ENCODE measurements at places on chromosomes 13 and 19.

- DNase-seq = no peak
Observed at GRCh38 chr19:18218159-18218558, 8.1 kb downstream of the PDE4C start.

GRCh38 chr19:15438124-15438496 is 11.6 kb downstream of the WIZ start:
- no peak for DNase-seq

DNA sequence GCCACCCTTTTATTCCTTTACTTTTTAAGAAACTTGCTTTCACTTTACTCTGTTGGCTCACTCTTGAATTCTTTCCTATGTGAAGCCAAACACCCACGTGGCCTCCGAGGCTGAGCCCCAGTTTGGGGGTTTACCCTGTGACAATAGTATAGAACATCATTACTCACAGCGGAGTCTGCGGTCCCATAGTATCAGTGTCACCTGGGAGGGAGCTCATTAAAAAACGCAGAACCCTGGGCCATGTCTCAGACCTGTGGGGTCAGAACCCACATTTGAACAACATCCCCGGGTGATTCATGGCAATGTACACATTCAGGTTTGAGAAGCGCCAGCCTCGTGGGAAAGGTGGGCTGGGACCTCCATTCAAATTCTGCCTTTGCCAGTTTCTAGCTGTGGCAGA is 36.0 kb upstream of the UBL3 start:
- DNase-seq = no peak

GRCh38 chr19:39423258-39424086 is 11.0 kb downstream of the PLEKHG2 start:
- no peak for DNase-seq

DNA sequence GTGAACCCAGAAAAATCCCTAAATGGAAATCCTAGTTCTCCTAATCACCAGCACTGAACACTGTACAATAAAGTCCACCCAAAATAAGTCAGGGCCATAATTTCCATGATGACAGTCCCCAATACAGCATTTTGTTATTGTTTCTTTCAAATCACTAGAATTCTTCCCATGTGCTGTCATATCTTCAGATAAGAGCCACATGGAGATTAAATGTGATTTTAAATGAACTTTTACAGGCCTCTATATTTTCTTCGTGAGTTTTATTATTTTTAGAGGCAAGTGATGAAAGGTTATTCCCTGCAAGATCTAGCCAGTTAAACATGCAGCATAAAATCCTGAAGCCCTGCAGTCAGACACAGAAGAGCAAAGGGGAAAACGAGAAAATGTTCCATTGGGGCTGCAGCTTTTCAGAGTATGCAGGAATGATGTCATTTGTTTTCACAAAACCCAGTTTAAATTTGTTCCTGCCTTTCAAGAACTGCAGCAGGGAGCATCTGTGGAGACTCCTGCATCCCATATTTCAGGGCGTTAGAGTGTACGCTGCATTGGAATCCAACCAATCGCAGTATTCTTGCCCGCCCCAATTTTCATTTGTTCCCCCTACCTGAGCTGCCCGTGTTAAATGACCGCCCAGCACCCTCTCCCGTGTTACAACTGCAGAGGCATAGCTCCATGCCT is 167.2 kb upstream of the KLF12 start:
- DNase-seq = no peak

DNA sequence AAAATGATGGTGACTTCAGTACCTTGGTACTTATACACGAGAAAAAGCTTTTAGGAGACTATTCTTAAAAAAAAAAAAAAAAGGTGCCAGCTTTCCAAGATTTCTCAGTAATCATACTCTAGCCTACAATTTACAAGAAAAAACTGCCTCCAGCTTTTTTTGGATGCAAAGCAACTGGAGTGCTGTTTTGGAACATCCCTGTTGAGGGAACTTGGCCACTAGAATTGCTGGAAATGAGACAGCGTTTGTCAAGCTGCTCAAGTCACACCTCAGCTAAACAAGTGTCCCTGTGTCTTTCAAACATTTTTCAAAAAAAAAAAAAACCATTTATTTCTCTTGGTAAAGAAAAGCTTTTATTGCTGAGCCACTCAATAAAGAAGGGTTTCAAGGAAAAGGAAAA is 413.1 kb upstream of the ARGLU1 start:
- DNase-seq = no peak

- no peak for DNase-seq
Observed at GRCh38 chr13:41767801-41768200, 193.1 kb downstream of the VWA8 start.

GRCh38 chr13:97878431-97879375 is 74.8 kb upstream of the IPO5 start:
- no peak for DNase-seq

DNA sequence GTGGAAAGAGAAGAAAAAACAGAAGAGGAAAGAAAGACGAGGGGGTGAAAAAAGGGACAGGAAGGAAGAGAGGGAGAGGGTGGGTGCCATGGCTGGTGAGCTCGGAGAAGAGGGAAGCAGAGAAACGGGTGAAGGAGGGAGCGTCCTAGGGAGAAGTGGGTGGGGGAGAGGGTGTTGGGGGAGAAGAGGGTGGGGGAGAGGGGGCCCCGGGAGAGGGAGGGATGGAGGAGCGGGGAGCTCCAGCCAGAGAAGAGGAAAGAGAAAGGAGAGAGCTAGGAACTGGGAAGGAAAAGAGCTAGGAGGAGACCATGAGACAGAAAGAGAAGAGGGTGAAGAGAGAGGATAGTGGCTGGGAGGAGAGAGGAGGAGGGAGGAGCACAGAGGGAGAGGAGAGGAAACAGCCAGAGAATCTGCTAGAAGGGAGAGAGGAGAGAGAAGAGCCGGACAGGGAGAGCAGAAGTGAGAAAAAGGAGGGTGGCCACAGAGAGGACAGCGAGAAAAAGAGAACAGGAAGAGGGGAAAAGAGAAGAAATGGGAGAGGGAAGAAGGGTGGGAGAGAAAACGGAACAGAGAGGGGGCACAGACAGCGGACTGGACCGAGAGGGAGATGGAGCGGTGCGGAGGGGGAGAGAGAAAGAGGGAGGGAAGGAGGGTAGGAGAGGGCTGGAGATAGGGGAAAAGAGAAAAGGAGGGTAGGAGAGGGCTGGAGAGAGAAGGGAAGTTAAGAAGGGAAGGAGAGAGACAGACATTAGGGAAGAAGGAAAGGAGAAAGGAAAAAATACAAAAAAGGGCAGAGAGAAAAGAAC is 11.9 kb upstream of the GARIN5A start:
- DNase-seq = no peak

- no peak for DNase-seq
Observed at GRCh38 chr13:76499891-76500290, 386.3 kb downstream of the KCTD12 start.

GRCh38 chr13:81987677-81988357 is 1646.9 kb upstream of the SPRY2 start:
- DNase-seq = no peak

GRCh38 chr13:99323488-99323887 is 16.3 kb upstream of the GPR183 start:
- no peak for DNase-seq

DNA sequence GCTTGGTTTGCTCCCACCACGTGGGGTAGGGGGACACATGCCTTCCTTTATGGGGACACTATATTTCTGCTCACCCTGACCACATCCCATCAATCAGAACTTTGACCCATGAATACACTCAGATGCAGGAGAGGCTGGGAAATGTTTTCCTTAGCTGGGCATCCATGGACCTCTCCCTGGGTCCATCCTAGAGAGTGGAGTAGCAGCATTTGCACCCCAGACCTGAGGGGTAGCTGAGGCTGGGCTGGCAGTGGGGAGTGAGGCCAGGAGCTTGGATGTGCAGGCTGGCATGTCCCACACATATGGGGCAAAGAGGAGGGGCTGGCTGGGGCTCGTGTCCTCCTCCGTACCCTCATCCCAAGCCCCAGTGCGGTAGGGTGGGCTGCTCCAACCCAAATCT is 152.8 kb downstream of the TM9SF2 start:
- no peak for DNase-seq

DNA sequence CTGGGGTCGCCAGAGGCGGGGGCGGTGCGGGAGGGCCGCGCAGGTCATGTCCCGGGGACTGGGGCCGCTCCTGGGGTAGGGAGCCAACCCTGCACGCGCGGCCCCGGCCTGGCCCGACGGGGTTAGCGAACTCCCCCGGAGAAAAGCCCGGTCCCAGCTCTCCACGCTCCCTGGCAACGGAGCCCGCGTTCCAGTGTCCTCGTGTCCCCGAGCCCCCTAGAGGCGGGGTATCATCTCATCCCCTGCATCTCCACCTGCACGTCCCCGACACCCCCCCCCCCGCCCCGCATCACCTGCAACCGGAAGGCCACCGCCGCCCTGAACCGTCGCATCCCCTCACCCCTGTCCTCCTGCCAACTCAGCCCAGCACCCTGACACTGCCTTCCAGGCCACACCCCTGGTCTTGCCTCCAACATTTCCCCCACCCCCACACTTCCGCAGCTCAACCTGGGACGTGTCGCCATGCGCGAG is 2.7 kb downstream of the WDR88 start:
- peak; percentile 41 for DNase-seq

GRCh38 chr19:40165362-40165937 is 25.8 kb upstream of the MAP3K10 start:
- peak; percentile 44 for DNase-seq

GRCh38 chr13:112072534-112073244 is 5.7 kb downstream of the SOX1 start:
- no peak for DNase-seq

GRCh38 chr19:45539459-45539858 is 32.2 kb downstream of the VASP start:
- DNase-seq = no peak

DNA sequence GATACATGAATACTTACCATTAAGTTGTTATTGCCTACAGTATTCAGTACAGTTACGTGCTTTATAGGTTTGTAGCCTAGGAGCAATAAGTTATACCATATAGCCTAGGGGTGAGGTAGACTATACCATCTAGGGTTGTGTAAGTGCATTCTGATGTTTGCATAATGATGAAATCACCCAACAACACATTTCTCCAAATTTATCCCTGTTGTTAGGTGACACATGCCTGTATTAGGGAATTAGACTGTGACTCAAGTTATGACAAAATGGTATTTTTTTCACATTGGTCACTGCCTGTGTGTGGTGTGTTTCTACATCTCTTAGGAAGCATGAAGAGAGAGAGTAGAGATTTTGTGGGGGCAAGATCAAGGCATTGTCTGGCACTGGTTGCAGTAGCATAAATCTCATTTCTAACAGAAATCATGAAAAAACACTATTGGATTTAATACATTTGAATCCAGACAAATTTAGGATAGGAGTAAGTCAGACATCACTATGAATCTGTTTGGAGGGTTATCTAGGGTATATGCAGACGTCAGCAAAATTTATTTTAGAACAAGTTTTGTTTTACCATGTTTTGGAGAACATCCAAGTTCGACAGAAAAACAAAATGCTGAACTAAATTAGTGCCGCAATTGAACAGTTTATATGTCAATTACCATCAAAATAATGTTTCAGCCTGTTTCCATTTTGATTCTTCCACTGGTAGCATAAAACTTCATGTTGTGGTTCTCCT is 332.1 kb downstream of the LMO7 start:
- no peak for DNase-seq

- DNase-seq = no peak
Observed at GRCh38 chr19:2533686-2534422, 57.9 kb downstream of the GADD45B start.

- DNase-seq = no peak
Observed at GRCh38 chr13:54934121-54934520, 1905.5 kb downstream of the OLFM4 start.

GRCh38 chr13:110294146-110294545 is 12.8 kb downstream of the COL4A1 start:
- no peak for DNase-seq

- no peak for DNase-seq
Observed at GRCh38 chr19:8387688-8388611, 2.2 kb upstream of the RAB11B start.

- no peak for DNase-seq
Observed at GRCh38 chr19:47595944-47596343, 13.0 kb upstream of the BICRA start.

DNA sequence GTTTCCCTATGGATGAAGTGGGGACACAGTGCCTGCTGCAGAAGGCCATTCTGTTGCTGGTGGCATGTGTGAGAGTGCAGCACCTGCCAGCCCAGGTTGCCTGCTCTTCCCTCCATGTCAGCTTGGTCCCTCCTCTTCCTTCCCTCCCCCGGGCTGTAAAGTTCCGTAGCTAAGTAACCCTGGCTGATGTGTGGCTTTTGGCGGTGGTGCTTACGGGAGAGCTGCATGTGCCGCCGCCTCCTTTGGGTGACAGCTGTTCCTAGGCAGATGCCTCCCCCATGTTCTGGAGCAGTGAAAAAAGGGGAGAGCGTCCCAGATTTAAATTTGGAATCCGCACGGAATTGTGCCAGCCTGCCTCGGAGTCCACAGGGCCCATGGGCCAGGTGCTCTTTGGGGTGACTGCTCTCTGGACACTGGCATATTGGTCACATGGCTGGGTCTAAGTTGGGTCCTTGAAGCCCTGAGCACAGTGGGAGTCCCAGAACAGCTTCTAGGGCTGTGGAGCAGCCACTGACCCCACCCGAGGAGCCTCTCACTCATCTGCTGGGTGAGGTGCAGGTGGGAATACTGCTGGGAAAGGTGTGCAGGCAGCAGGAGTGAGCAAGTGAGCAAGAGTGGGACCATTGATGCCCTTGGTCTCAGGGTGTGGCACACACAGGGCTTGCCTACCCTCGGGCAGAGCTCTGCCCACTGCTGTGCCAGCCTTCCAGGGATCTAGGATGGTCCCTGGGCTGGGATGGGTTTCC is 33.1 kb upstream of the ZNF536 start:
- no peak for DNase-seq

- no peak for DNase-seq
Observed at GRCh38 chr13:40153516-40153915, 498.1 kb downstream of the COG6 start.

DNA sequence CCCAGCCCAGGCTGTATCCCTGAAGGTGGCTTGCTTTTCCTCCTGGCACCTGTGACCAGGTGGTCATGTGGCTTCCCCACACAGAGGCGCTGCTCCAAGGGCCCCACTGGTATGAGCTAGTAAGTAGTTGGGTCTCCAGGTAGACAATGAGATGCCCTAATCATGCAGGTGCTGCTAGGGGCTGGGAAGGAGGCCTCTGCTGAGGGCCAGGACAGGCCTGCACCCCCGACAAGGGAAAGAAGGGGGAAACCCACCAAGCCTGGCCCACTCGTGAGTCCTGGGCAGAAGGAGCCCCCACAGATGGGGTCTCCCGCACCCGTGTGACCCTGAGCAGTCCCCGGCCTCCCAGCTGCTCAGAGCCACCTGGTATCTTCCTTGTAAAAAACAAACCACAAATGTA is 13.2 kb downstream of the PEX11G start:
- DNase-seq = no peak

GRCh38 chr13:98273067-98273823 is 96.2 kb upstream of the RNF113B start:
- no peak for DNase-seq

GRCh38 chr13:67964986-67965385 is 734.9 kb upstream of the PCDH9 start:
- DNase-seq = no peak

Data from GM12891 (cell line).